ENCODE measurements at places on chromosomes 2 and 18.

GRCh38 chr2:20577495-20578235 lies 73.2 kb downstream of the HS1BP3 start:
- DNase-seq: peak; percentile 56

GRCh38 chr2:233936089-233936488 lies 18.9 kb downstream of the TRPM8 start:
- no peak for DNase-seq

GRCh38 chr2:207487650-207488311 lies 42.0 kb upstream of the CREB1 start:
- no peak for DNase-seq

DNA sequence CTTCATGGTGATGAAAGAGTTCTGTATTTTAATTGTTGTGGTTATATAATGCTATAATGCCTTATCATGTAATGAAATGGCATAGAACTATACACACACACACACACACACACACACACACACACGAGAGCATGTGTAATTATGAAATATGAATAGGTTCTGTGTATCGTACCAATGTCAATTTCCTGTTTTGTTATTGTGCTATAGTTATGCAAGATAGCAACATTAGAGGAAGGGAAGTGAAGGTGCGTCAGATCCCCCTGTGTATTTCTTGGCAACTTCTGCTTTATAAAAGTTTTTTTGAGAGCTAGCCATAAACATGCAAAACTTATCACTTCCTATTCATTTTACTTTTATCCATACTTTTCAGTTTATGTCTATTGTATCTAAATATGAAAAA lies 60.7 kb upstream of the ARHGAP15 start:
- DNase-seq: no peak

DNA sequence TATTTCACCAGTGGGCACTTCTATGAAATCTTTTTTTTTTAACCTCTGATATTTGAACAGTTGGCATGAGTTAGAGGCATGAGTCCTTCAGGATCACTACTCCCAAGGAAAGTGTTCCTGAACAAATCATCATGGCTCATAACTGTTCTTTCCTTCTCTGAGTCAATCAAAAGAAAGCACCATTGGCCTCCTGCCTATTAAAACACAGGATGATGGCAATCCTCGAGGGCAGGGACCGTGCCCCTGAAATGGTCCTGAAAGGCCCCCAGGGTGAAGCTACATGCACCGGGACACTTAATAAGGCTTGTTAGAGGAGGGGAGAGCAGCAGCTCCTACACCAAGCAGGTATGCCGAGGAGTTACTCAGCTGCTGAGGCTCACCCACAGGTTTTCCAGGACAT lies 43.5 kb downstream of the SLC14A2 start:
- DNase-seq: no peak

- DNase-seq: no peak
Observed at GRCh38 chr18:11245879-11246278, 96.5 kb upstream of the PIEZO2 start.

- no peak for DNase-seq
Observed at GRCh38 chr18:9285604-9286003, 49.0 kb upstream of the TWSG1 start.

DNA sequence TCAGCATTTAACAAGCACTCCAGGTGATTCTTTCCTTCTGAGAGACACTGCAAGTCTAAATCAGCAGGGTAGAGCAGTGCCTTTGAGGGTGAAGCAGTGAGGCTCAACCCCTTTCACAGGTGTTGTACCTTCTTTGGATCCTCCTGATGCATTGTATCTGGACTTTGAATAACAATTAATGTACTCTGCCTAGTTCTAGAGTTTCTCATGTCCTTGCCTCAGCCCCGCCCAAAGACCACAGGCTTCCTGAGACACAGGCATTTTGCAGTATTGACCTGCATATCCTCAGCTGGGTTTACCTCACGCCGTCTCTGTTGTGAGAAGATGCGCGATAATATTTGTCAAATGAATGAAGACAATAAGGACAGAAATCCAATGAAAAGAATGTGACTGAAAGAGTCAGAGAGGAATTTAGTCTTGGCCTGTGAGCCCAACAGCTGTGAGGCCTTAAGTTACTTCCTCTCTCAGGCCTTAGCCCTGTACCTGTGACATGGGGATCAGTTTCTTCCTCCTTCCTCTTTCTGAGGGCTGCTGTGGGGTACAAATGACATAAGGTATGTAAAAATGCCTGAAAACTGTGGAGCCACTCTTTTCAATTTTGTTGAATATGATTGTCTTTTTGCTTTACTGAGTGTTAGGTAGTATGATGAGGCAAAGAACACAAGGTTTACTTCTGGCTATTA lies 43.7 kb downstream of the WIPF1 start:
- DNase-seq: no peak

GRCh38 chr2:226796840-226797288 lies 2.8 kb downstream of the IRS1 start:
- DNase-seq: peak; percentile 53
